ENCODE measurements at places on chromosomes 11 and 22.

DNA sequence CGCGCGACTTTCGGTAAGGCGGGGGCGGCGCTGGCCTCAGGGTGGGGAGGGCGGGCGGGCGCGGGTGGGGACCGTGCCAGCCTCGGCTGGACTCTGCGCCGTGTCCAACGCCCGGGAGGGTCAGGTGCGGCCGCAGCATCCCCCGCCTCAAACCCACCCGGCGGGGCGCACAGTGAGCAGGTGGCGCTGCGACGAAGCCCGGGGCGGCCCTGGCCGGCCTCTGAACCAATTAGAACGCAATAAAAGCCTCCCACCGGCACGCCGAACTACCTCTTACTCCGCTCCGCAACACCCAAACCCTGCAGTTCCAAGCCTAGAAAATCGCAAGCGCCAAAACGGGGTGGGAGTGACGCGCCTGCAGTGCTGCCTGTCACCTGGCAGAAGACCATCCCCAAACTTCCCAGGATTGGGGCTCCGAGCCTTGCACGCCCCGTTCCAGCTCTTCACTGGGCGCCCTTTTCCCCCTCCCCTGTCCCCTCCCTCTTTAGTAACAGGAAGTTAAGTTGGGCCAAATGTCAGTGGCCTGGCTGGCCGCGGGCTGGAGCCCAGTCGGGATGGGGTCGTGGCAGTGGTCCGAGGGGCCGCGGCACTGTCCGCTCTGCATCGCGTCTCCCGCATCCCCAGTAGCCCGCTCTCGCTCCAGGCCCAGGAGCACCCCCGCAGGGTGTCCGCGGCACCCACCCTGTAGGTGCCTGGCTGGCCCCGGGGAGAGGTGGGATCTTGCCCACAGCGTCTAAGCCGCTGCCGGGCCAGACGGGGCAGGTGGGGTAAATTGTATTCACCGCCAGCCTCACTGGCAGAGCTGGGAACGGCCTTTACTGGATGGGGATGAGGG is 541 bp downstream of the MICAL2 start:
- DNase-seq, result peak; percentile 23

GRCh38 chr11:783581-784015 is 6.3 kb downstream of the CEND1 start:
- DNase-seq, result peak; percentile 45

DNA sequence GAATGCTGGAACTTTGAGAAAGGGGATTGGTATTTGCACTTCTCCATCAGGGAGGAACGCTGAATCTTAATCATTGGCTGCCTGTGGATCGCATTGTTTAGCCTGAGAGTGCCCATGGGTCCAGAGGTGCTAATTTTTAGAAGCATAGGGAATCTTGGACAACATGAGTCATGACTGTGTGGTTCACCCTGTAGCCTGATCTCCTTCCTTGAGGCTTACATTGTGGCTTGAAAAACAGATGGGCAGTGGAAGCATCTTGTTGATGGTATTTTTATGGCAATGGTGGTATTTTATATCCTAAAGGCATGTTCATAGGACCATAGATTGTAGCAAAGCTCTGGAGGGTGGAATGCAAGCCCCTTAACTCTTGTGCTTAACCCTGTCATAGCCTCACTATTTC is 99.2 kb upstream of the DBX1 start:
- DNase-seq, result no peak

DNA sequence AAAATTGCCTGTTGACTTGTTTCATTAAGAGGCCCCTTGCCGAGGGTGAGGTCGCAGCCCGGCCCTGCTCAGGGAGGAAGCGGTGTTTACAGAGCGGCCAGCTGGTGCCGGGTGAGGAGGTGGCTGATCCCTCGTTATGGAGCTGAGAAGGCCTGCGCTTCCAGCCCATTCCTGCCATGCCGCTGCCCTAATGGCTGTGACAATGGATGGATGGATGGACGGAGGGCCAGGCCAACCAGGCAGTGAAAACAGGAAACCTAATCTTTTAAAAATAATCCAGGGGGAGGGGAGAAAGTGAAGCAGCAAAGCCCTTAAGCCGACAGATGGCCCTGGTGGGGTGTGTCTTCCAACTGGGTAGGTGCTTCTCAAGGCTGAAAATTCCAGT is 38.5 kb downstream of the BCR start:
- DNase-seq, result no peak

DNA sequence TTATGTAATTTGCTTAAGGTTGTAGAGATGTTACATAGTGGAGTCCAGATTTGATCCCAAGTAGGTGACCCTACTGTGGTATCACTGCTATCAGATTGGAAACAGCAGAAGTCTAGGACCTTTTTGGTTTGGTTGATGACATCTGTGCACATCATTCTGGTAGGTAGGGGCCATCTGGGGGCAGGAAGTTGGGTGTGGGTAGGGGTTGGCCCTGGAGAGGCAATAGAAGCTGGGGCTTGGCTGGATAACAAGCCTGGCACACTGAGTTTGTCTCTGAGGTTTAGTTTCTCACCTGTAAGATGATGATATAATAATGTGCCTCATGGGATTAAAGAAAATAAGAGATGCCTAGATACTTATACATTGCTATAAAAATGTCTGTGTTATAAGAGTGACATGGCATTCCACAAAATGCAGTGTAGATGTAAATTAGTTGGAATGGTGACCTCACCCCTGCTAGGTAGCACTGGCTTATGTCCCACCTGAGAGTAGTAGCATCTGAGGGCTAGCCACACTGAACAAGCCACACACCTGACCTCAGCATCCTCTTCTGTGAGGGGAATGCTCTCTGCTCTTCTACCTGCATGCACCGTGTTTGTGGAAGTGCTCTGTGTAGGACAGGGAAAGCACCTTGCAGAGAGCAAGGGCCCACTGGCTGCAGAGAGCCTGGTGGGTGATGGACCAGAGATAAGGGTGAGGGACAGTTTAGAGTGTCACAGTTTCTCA is 36.9 kb downstream of the PTPRJ start:
- DNase-seq, result no peak

DNA sequence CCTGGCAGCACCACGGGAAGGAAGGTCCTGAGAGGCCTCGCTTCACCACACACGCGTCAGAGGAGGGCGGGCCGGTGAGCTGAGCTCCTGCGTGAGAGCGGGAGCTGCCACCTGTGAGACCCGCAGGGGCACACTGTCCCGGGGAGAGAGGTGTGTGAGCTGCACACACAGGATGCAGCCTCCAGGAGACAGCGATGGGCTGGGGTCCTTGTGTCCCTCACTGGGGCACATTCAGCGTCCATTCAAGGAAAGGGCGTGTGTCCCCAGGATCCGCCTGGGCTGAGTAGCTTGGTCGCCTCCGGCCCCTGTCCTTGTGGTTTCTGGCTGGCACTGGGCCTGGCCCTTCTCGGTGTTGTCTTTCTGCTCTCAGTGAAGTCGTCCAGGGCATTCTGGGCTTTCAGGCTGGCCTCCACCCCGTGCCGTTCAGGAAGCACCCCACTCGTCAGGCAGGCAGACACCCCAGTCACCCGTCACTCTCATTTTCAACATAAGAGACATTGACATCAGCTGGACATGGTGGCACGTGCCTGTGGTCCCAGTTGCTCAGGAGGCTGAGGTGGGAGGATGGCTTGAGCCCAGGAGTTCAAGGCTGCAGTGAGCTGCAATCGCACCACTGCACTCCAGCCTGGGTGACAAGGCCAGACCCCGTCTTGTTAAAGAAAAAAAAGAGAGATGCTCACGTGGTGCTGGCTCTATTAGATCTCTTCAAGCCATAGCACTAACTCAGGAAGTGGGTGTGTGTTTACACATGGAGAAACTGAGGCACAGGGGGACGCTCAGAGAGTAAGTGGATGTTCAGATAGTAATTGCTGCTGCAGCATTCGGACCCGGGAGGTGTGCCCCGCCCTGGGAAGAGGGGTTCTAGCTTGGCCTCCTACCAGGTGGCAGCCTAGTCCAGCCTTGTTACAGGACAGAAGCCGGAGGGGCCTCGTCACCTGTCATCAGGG is 1081.6 kb downstream of the BRD1 start:
- DNase-seq, result no peak

- peak; percentile 46 for DNase-seq
Measured at GRCh38 chr22:25057013-25057881, 104.7 kb downstream of the KIAA1671 start.

DNA sequence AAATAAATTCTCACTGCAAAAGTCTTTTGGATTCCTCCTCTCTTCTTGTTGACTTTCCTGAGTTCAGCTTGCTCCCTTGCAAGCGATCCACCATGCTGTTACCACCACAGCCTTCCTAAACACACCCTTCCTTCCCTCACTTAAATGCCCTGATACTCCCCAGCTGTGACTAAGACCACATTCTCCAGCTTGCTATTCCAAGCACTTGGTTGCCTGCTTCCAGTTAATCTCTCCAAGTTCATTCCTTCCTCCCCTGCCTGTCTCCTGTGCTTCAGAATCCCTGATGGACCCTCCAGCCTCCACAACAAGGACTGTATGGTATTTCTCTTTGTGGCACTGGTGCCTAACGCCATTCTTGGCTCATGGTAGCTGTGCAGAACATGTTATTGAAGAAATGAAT is 603.9 kb upstream of the CADM1 start:
- no peak for DNase-seq
